A172 (cell line): ENCODE measurements at places on chromosomes 4 and X.
A peak's percentile ranks its signal among the peaks of the same experiment; 100 is the strongest.

- no peak for DNase-seq
Measured at GRCh38 chrX:153448556-153449367, 2.9 kb upstream of the TREX2 start.

DNA sequence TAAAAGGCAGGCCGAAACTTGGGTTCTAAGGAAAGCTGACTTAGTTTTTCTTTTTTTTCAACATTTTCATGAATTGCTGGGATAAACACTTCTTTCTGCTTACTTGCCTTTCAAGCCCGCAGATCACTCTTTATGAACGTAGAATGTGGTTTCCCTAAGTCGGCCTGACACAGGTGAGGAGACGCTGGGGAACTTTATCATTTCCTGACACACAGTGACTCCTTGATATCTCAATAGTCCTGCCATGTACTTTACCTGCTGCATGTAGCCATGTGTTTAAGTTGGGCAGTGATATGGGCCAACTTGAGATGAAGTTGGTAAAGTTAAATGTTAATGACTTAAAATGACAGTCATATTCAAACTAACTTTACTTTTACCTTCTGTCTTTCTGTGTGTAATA, 26.6 kb upstream of the SNCA start:
- DNase-seq, result no peak

- no peak for DNase-seq
Measured at GRCh38 chrX:15607067-15607466, 6.3 kb upstream of the ACE2 start.

GRCh38 chr4:77820649-77821561, 1.7 kb upstream of the CNOT6L start:
- no peak for DNase-seq

DNA sequence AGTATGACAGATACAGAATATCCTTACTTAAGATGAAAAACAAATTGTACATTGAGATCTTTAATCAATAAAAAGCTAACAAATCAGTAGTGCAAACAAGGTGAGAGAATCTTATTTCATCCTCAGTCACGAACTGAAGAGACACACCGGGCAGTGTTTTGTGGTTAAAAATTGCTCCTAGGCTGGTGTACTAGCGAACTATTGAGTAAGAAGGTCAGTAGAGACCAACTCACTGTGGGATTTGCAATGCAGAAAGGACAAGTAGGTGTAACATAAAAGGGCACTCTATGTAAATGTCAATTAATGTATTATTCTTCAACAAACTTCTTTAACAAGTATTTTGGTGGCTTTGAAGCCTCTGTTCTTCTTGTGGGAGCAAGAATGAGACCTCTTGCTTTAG, 260.2 kb upstream of the PPARGC1A start:
- no peak for DNase-seq

DNA sequence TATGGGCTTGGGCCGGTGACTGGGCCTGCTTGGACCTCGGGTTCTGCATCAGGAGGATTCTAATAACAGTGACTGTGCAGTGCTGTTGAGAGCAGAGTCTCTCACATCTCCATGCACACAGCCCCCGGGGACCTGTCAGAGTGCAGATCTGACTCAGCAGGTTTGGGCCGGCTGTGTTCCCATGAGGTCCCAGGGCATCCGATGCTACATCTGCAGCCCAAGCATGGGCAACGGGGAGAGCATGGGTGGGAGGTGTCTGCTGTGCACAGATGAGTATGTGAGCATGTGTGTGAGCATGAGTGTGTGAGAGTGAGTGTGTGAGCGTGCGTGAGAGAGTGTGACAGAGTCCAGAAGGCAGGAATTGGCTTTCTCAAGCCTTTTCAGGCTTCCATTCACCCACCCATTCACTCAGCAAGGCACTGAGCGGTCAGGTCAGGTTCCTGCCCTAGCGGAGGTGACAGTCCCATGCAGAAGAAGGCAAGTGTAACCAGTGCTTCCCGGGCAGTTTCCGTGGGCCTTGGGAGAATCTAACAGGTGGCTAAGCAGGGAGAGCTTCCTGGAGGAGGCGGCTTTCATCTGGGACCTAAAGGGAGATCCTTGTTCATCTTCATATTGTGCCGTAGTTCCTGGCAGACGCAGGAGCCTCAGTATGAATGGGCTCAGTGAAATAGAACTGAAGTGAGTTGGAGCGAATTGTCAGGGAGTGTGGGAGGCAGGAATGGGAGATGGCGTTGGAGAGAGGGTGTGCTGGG, 62.6 kb downstream of the SORCS2 start:
- no peak for DNase-seq

- DNase-seq, result peak; percentile 90
Measured at GRCh38 chr4:24070117-24070516, 180.3 kb upstream of the PPARGC1A start.
